ENCODE measurements at places on chromosomes 4 and X.

DNA sequence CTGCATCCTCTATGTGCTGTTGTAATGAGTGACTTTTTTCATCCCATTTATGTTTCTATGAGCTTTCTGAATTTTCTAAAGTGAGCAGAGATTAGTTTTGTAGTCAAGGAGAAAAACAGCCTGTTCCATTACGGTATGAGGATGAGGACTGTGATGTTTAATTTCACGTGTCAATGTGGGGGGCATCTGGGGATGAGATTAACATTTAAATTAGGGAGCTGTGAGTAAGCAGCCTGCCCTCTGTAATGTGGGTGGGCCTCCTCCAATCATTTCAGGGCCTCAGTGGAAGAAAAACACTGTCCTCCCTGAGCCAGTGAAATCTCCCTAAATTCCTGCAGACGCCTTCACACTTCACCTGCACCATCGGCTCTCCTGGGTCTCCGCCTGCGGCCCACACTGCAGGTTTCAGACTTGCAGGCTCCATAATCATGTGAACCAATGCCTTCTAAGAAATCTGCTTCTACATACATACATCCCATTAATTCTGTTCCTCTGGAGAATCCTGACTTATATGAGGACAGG lies 121.7 kb downstream of the AFAP1 start:
- no peak for DNase-seq

GRCh38 chr4:106496061-106496460 lies 127.5 kb upstream of the GIMD1 start:
- DNase-seq, result no peak

GRCh38 chrX:84729809-84730208 lies 227.6 kb upstream of the HDX start:
- DNase-seq, result no peak

DNA sequence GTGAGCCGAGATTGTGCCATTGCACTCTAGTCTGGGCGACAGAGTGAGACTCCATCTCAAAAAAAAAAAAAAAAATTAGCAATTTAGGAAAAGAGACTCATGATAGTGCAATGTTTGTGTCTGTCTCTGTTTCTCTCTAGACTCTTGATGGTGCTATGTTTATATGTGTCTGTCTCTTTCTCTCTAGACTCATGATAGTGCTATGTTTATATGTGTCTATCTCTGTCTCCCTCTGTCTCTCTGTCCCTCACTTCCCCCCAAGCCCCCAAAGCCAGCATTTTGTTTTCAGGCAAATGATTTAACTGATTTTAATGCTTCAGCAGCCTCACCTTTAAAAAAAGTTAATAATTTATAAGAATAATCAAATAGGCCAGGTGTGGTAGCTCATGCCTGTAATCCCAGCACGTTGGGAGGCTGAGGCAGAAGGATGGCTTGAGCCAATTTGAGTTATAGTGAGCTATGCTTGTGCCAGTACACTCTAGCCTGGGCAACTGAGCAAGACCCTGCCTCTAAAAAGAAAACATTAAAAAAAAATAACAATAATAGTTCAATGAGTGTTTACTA lies 6.9 kb downstream of the MOB1B start:
- no peak for DNase-seq

GRCh38 chr4:37400241-37400881 lies 155.8 kb downstream of the NWD2 start:
- DNase-seq, result no peak

DNA sequence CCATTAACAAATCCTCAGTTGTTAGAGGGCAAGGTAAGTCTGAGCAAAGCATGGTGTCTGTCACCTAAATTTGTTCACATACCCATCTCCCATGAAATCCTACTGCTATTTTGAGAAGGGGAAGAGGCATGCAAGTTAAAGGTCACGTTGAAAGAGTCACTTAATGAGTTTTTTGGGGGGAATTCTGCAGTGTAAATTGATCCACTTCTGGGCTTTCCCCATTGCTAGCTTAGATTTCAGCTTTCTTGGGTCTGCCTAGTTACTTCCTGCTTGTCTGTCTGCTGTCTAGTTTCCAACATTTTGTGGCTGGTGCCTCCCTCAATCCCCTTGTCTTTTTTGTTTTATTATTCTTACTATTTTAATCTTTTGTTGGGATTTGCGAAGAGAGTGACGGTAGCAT lies 32.0 kb downstream of the CEP135 start:
- no peak for DNase-seq

GRCh38 chr4:106530821-106531220 lies 162.2 kb upstream of the GIMD1 start:
- no peak for DNase-seq

GRCh38 chr4:79259242-79259641 lies 66.6 kb downstream of the NAA11 start:
- DNase-seq, result no peak

- DNase-seq, result no peak
Observed at GRCh38 chr4:98838977-98839618, 89.8 kb downstream of the EIF4E start.

DNA sequence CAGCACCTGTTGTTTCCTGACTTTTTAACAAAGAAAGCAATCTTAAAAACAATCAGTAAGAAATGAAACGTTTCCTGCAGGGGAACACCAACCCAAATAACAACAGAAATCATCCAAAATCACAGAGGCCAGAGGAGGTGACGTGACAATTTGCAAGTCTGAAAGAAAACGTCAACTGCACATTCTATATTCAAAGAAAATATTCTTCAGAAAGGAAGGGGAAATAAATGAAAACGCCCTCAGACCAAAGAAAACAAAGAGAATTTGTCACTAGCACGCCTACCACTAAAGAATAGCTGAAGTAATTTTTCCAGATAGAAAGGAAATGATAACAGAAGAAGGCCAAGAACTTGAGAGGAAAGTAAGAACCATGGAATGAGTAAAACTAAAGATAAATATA lies 74.4 kb downstream of the CASP3 start:
- DNase-seq, result no peak

DNA sequence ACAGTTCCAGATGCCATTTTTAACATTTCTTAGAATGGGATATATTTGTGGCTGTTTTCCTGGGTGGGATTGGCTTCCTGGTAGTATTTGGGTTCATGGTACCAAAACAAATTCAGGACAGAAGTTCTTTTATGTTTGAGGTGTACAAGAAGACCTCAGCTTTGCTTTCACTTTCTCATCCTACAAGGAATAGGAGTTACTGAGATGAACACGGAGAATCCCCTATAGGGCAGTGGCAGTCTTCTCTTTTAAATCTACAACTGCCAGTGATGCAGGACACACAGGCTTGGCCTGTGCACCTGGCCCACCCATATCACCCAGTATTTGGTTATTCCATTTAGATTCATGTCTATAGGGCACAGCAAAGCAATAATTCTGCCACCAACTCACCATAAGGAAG lies 35.2 kb downstream of the SLC10A7 start:
- no peak for DNase-seq

DNA sequence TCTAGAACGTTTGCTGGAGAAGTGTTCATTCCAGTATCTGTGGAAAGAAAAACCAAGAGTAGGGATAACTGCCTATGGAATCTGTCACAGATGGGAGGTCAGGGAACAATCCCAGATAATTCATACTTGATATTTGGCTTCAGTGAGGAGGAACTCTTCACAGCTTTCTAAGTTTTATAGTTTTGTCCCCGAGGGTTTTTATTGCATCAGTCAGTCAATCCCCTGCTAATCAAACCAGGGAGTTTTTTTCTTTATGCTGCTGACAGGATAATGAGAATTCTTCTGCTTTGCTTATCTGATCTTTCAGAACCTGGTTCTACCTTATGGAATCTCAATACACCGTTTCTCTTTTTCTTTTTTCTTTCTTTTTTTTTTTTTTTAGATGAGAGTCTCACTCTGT lies 633 bp upstream of the TRIML2 start:
- DNase-seq, result no peak

- no peak for DNase-seq
Observed at GRCh38 chr4:67723949-67724348, 23.0 kb upstream of the UBA6 start.

- DNase-seq, result no peak
Observed at GRCh38 chr4:113452868-113453620, 308.5 kb downstream of the CAMK2D start.

- no peak for DNase-seq
Observed at GRCh38 chrX:69431420-69431819, 72.7 kb upstream of the NALF2 start.

- no peak for DNase-seq
Observed at GRCh38 chrX:35841872-35842271, 43.7 kb downstream of the MAGEB16 start.

- DNase-seq, result no peak
Observed at GRCh38 chr4:47075919-47076318, 44.6 kb downstream of the GABRB1 start.

GRCh38 chr4:41207291-41207831 lies 7.0 kb downstream of the APBB2 start:
- no peak for DNase-seq

GRCh38 chr4:8098506-8098905 lies 60.1 kb downstream of the ABLIM2 start:
- DNase-seq, result no peak

GRCh38 chrX:29241809-29242208 lies 654.6 kb downstream of the IL1RAPL1 start:
- no peak for DNase-seq

DNA sequence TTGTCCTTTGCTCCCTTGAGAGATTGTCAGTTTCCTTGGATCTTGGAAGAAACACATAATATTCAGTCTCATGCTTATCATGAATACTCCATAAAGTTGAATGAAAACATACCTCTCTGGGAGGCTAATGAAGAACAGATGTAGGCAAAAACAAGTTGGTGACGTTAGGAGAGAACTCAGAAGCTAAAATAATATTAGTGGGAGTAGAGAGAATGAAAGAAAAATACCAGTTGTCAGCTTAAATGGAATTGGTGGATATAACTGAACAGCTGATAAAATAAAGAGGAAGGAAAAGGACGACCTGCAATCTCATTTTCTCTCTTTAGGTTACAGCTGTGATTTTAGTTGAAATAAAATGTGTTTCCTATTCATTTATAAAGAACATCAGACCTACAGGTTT lies 124.8 kb downstream of the SNCA start:
- DNase-seq, result no peak

- DNase-seq, result no peak
Observed at GRCh38 chrX:154818916-154819770, 13.9 kb upstream of the MPP1 start.

- no peak for DNase-seq
Observed at GRCh38 chr4:54333657-54334056, 104.6 kb downstream of the PDGFRA start.

DNA sequence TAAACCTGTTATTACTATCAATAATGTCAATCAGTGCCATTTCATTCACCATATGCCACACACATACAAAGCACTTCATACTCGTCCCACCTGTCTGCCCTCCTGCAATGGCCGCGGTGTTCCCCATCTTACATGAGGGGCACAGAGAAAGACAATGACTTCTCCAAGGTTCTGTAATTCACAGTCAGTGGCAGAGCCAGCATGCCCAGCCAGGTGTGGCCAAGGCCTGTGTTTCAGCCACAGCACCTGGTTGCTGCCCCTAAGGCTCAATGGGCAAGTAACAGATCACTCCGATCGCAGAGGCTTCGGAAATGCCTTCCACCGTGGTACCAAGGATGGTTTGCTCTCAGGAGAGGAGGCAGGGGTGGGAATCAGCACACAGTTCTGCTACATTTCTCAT lies 10.9 kb downstream of the AFAP1 start:
- DNase-seq, result no peak

DNA sequence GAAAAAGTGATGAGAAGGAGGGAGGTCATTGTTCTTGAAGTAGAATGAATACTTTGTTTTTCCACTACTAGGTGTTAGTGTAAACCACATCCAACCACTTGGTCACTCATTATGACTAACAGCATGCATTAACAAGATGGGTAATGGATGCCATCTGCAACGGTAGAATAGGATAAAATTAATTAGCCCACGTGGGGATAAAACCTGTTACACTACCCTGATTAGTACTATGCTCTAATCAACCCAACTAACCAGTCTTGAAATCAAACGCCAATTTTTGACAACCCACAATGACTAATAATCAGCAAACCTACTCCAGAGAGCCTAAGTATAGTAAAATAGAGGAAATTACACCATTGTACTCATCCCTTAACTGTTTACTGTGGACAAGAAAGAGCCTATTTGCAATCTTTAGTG lies 93.4 kb upstream of the MCF2 start:
- DNase-seq, result no peak

DNA sequence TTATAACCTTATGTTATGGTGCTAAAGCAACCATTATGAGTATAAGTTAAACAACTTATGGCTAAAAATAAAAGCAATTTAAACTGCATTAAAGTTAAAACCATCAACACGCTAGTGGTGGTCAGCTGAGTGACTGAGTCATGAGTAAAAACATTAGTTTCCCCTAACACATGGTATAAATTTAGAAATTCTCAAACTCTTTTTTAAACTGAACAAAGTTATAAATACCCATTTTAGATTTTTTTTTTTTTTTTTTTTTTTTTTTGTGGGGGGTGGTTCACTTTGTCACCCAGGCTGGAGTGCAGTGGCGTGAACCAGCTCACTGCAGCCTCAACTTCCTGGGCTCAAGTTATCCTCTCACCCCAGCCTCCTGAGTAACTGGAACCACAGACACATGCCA lies 5.4 kb upstream of the BBS7 start:
- no peak for DNase-seq

DNA sequence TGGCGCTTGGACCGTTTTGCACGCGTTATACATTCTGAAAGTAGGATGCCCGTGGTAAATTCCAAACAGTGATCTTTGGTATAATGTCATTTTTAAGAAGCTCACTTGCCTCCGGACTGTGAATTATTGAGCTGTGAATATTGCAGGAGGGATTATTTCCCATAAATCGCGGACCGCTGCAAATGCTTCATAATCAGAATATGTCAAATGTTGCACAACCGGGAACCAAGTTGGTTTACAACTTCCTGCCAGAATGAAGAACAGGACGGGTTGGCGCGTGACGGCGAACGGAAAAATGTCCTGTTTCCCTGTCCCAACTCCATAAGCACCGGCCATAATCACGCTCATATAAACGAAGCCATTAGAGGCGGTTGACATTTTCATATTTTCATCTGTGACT lies 67.6 kb downstream of the SHOX start:
- DNase-seq, result no peak

- no peak for DNase-seq
Observed at GRCh38 chrX:44019911-44020310, 46.7 kb upstream of the NDP start.

DNA sequence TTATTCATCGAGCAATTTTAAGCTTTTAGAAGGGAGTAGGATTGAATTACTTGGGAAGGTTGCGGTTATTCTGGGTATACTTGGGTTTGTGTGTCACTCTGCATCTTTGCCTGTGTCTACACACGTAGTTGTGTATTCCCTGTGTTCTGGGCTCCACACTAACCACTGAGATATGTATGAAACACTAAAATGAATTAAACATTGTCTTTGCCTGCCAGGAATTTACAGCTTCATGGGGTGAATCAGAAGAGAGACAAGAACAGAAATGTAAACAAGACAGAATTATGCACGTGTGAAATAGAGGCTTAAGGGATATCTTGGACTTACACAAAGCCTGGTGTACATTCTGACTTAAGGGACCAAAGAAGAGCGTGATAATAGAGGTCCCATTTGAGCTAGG lies 228.5 kb downstream of the AFF2 start:
- DNase-seq, result no peak

DNA sequence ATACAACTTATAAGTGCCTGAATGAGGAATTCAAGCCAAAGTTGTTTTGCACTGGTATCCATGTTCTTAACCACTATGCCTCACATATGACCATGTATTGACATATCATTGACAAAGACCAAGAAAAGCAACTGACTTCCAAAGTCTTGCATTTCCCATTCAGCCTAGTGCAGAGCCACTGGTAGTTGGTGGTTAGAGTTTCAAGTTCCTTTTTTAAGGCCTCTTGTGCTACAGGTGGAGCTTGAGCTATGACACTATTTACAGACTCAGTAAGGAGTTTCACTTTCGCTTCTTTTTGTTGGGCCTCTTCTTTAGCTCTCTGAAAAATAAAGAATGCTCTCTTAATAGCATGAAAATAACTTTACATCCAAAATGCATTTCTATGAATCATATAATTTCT lies 763.0 kb downstream of the DMD start:
- peak; percentile 7 for DNase-seq
